Activated CD8-positive, alpha-beta memory T cell treated with anti-CD3 and anti-CD28 coated beads for 1 hour (primary cell): ENCODE measurements at places on chromosomes 2 and 18.

- no peak for DNase-seq
These were observed 399.6 kb upstream of the SALL3 start for GRCh38 chr18:78579854-78580577.

DNA sequence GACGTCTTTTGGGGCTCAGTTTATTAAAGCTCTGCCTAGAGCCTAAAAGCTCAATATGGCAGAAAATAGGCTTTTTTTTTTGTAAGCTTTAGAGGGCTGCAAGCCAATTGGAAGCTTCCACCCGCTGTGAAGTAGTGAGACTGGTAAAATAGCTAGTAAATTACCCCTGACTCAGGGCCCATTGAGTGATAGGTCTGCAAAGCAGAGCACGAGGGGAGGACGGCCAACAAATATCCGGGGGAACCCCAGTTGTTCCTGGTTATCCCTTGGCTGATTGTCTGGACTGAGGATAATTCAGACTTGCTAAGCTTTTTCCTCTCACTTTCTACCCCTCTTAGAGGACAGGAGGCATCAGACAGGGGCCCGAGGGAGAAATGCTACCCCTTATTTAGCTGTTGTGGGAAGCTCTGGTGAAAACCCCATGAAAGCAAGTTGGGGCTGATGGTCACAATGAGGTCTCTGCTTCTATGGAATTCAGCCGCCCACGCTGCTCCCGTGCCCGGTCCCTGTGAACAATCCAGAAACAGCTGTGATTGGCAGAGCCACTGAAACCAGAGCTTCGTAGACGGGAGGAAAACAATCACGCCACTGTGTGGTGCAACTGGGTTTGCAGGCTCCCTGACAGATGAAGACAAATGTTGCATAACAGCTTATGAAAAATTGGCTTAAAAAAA lies 141.9 kb upstream of the LGALSL start:
- no peak for DNase-seq

DNA sequence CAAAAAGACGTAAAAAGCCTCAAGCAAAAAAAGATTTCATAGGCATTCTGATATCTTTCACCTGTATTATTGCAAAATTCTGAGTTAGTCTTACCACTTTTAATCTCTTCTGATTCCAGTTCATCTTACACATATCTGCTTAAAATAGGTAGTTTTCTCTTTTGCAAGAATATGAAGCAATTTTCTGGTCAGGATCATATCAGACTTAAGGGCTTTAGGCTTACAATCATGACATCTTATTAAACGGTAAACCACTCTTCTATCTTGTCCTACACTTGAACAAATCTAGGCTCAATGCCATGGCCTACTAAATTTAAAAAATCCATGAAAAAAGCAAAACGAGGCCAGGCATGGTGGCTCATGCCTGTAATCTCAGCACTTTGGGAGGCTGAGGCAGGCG lies 50.1 kb upstream of the GAREM1 start:
- no peak for DNase-seq

DNA sequence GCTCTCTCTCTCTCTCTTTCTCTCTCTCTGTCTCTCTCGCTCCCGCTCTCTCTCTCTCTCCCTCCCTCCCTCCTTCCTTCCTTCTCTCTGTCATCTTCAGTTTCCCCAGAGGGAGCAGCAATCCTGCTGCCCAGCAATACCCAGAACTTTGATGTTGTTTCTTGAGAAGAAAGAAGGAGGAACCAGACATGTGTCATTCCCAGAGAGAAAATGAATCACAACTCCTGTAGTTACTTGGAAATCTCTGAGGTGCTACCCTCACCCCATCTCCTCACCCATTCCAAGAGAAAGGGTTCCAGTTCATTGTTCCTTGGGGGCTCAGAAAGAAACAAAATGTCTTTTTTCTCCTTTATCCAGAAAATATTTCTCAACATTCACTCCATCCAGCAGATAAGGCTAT lies 449.1 kb downstream of the TNS1 start:
- DNase-seq: no peak

DNA sequence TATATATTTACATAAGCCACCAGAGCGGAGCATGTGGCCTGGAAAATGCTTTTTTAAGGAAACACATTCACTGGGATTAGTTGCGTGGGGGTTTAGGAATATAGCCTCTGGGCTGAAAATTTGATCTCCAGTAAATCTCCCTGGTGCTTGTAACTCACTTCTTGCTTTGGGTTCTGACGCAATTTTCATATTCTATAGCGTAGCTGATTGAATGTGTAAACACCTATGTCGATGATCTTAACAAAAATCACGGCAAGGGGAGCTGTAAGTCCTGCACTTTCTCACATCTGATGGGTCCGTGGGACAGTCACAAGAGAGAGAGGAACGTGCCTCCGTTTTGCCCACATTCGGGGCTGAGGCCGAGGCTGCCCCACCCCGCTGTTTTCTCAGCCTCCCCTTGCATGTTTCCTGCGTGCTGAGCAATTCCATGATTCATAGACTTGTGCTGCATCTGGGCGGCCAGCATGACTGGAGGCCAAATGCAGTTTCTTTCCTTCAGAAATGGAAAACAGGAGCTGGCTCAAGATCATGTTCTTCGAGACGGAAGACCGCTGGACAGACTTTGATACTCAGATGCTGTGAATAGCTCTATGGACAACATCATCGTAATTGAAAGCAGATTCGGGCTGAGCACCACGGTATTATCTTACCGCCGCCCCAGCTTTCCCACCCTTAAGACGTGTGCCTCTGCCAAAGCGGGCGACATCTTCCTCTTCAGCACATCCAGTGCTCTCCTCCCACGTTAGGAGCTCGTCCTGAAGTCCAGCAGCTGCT lies 109.2 kb downstream of the TMEM18 start:
- no peak for DNase-seq

GRCh38 chr18:24651434-24651833 lies 191.0 kb downstream of the HRH4 start:
- no peak for DNase-seq

- DNase-seq: no peak
These were observed 90.2 kb downstream of the NCK2 start for GRCh38 chr2:105834931-105835330.

DNA sequence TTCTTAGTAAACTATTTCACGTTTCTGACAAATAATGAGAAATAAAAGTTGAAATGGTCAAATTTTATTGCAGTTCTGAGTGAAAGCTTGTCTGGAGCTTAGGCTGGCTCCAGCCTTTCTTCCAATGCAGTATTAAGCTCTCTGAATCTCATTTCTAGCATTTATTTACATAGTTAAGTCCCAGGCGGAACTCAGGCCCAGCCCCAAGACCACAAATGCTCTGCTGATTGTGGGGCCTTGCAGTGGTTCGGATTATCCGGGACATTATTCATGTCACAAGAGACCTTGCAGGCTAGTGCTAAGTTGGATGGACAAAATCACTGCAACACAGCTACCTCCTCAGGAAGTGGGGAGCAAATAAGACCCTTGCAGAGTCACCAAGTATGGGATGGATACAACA lies 2009.3 kb upstream of the CELF4 start:
- DNase-seq: no peak

- no peak for DNase-seq
These were observed 134.2 kb downstream of the RIF1 start for GRCh38 chr2:151543876-151544275.

DNA sequence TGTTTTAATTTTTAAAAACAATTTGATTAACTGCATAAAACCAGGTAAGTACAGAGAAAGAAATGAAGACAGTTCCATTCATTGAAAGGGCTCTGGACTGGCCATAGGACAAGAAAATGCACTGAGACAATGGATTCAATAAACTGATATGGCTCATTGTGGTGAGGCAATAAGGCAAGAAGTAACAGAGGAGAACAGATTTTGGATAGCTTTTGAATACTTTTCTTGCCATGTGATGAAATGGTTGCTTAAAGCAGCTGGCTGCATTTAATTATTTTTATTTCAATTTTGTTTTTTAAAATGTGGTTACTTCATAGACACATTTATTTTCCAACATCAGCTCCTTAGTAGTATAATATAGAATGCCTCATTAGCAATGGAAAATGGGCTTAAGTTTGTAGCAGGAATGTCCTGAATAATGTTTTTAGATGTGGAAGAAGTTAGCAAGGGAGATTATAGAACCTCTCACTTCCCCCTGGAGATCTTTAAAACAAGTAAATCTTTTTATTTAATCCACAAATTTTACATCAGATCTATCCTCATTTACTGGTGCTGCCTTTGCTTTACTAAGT lies 646.9 kb upstream of the ZEB2 start:
- no peak for DNase-seq

- DNase-seq: no peak
These were observed 7.8 kb upstream of the PPP1R1C start for GRCh38 chr2:181977661-181978350.

- no peak for DNase-seq
These were observed 53.9 kb downstream of the BOLA3 start for GRCh38 chr2:74093840-74094239.

- DNase-seq: no peak
These were observed 11.3 kb downstream of the PROM2 start for GRCh38 chr2:95285542-95285932.

- no peak for DNase-seq
These were observed 339.4 kb downstream of the BCL11A start for GRCh38 chr2:60213865-60214625.

- no peak for DNase-seq
These were observed 7.9 kb downstream of the DES start for GRCh38 chr2:219426068-219426443.

GRCh38 chr2:69946351-69947324 lies 14.8 kb downstream of the ASPRV1 start:
- peak; percentile 31 for DNase-seq

- DNase-seq: no peak
These were observed 32.7 kb downstream of the NEMP2 start for GRCh38 chr2:190501702-190502407.

DNA sequence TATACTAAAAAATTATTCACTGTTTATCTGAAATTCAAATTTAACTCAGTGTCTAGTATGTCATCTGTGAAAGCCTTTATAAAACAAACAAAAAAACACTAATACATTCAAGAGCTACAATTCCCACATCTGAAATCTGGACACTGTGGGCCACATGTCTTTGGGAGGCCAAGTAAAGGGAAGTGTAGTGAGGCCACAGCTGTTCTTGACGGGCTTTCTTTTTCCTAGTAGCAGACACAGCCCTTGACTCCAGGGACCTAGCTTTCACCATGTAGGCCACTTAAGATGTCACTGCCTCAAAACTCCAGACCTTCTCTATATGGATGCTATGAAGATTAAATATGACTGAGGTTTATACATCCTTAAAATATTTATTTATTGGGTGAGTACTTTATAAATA lies 91.1 kb downstream of the RBMS1 start:
- no peak for DNase-seq

DNA sequence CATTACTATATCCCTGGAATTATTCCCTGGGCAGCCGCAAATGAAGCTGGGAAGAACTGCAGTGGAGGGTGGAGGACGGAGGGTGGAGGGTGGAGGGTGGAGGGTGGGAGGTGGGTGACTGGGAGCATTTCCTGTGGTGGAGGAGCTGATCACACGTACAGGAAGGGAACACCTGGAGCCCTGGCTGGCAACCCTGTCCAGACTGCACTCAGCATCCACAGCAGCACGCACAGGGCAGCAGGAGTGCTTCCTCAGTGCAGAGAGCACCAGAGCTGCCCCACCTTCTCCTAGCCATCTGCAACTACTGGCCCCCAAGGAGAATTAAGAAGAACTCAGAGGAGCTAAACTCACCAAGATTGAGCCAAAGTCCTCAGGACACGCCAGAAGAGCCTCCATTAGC lies 249.9 kb downstream of the EIPR1 start:
- DNase-seq: no peak

DNA sequence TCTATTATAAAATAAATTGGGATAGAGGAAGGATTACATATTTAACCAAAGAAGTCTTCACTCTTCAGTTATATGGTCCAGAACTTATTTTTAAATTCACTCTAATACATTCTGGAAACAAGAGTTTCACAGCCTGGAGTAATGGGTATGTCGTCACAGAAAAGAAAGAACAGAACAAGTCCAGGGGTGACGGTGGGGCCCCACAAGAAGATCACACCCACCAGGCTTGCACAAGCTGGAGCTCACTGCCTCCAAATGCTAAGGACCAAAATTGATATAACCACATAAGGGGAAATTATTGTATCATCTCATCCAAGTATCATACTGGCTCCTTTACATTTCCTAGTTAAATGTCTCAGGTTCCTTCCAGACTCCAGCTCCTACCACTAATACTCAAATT lies 11.3 kb downstream of the LRPPRC start:
- no peak for DNase-seq

DNA sequence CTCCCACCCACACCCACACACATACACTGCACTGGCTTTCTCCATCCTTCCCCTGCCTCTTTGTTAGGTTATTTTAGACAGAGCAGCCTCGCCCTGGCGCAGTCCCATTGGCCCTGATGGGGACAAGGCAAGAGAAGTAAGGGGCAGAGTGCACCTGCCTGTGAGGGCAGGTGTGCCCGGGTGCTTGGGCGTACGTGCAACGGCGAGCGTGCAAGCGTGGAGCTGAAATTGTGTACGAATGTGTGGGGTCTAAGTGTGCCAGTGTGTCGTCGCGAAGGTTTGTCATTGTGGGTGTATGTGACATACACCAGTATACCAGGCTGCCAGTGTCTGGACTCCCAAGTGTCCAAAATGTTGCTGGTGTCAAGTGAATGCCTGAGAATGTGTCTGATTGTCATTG lies 544 bp downstream of the LRATD1 start:
- DNase-seq: no peak

DNA sequence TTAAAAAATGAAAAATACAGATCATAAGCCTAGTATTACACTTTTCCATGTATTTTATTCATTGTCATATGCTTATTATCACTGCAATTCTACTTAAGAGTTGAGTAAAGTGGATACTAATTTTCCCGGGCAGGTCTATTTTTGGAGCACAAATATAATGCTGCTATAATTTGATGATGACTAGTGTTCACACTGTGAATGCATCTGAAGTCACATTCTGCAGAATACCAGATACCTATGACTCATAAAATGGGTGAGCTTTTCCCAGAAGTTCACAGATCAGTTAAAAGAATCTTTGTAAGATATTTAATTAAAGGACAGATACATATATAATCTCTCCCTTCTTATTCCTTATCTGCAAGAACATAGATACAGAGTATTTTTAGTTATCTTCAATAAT lies 79.8 kb upstream of the MC4R start:
- DNase-seq: no peak

DNA sequence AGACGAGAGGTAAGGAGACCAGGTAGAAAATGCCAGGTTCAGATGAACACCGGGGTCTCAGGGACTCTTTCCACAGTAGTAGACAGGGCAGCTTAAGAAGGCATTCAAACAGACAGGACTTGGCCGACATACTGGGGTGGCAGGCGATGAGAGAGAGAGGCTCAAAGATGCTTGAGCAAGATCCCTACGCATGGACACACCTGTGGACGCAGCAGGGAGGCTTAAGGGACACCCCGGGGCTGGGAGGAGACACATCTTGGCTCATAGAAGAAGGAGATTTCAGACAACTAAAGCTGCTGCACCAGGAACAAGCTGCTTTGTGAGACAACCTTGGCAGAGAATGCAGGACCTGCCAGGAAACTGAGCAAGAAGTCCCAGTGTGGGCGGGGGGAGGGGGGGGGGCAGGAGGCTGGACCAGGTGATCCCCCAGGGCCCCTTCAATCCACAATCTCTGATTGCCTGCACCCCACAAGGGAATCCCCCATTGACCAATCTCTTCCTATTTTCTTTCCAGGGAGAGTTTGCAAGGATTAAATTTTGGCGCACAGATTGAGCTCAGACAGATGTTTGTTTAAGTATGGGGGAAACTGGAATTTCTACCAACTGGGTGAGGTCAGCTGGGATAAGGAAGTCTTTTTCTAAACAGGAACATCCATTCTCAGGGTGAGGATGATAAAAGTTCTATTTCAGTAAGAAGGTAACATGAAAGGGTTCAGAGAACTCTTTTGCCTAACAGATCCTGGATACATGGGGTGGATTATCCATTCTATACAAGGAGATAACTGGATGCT lies 400.7 kb downstream of the NBAS start:
- DNase-seq: no peak
